Central memory CD4-positive, alpha-beta T cell (primary cell): ENCODE measurements at places on chromosomes 7 and 10.

- no peak for DNase-seq
Observed at GRCh38 chr10:112235920-112236319, 47.3 kb upstream of the TECTB start.

DNA sequence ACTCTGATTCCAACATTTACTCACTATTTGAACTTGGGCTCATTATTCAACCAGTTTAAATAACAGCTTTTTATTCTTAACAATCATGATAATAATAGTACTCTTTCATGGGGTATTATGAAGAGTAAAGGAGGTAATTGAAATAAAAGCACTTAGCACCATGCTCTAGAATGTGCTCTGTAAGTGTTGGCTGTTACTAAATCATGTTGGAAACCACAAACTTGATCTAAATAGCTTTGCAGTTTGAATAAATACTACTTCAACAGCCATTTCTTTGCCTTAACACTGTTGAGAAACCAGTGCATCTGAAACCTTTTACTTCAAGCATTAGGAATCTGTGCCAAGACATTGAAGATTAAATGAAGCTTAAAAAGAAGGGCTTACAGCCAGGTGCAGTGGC is 7.9 kb upstream of the UPF2 start:
- no peak for DNase-seq

- no peak for DNase-seq
Observed at GRCh38 chr10:47053081-47053798, 142.0 kb downstream of the PTPN20 start.

DNA sequence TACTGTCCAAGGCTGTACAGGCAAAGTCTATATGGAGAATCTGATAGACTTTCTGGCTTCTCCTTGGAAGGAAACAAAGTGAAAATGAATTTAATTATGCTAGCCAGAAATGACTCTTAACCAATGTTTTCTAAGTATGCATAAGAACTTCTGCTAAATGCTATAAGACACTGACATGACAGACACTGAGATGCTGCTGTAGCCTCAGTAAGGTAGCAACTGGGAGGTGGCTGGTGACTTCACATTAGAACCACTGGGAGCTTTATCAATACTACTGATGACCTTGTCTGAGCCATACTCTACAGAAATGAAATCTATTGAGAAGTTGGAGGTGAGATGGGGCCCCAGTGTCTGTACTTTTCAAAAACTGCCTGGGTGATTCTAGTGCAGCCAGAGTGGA is 188.6 kb downstream of the ZNF365 start:
- no peak for DNase-seq

DNA sequence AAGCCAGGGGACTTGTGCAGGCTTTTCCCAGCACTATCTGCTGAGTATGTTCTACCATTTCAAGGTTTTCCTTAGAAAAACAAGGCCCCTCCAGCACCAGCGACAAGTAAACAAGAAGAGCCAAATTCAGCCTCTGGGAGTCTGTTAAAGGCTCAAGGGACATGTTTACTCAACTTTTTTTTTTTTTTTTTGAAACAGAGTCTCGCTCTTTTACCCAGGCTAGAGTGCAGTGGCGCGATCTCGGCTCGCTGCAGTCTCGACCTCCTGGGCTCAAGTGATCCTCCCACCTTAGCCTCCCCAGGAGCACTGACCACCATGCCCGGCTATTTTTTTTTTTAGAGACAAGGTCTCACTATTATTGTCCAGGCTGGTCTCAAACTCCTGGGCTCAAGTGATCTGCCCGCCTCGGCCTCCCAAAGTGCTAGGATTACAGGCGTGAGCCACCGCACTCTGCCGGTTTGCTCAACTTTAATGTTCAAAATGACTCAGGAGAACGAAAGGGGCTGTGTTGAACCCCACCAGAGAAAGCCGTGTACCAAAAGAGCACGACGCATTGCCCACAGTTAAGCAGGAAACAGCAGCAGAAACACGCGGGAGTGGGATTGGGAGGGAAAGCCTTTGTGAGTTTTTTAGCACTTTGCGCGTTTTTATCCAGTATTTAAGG is 772 bp downstream of the PRDX3 start:
- no peak for DNase-seq

DNA sequence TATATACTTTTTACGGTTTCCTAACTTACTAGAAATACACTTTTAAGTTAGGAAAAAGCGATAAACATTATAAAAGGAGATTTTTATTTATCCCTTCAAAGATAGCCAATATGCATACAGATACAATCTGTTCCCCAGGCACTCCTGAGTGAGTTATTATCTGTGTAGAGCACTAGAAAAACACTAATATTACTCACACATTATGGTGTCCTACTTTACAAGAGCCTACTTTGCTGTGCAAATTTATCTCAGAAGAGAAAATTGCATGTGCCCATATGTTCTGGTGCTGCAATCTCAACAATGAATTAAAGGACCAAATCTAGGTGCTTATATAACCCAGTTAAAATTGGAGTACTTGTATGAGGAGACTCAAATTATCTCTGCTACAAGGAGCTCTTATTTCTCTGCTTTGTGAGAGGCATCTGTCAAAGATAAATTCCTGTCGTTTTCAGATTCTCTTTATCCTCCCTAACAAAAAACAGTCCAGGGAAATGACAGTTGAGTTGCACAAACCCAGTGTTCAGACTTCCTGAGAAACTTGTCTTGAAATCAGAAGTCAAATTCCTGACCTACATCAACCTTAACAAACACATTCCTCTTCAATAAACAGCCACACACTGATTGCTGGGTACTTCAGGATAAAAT is 28.9 kb downstream of the CPA1 start:
- DNase-seq: no peak

DNA sequence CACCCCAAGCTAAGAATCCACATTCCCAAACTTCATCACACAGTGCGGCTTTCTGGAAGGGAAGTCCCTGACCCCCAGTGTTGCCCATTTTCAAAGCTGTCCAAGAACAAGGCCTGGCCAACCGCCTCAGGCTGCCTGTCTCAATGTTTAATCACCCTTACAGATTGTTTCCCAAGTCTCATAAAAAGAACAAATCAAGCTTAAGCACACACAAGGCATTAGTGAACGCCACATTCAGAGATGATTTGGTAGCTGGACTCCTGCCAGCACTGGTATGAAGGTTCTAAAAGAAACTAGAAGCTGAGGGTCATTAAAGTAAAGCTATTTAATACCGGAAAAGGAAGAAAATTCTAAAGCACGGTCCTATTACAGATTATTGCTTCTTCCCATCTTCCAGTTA is 35.6 kb downstream of the C10orf90 start:
- DNase-seq: no peak

- DNase-seq: no peak
Observed at GRCh38 chr7:123992913-123993518, 39.9 kb downstream of the TMEM229A start.

DNA sequence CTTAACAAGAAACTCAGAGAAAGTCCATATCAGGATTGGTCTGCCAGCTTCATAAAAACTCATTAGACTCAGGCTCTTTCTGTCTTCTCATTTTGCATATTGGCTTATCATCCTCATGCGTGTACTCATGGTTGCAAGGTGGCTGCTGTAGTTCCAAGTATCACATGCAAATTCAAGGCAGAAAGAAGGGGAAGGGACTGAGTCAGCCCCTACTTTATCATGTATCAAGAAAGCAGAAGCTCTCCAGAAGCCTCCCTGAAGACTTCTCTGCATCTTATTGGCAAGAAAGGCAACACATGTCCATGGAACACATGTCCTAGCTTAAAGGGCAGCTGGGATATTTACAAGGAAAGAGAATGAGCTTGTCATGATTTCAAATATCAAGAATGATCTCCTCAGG is 19.4 kb upstream of the EZH2 start:
- DNase-seq: no peak
